ENCODE measurements at places on chromosomes 2 and 18.

- DNase-seq: no peak
These were observed 104.1 kb upstream of the KCTD1 start for GRCh38 chr18:26652501-26652900.

DNA sequence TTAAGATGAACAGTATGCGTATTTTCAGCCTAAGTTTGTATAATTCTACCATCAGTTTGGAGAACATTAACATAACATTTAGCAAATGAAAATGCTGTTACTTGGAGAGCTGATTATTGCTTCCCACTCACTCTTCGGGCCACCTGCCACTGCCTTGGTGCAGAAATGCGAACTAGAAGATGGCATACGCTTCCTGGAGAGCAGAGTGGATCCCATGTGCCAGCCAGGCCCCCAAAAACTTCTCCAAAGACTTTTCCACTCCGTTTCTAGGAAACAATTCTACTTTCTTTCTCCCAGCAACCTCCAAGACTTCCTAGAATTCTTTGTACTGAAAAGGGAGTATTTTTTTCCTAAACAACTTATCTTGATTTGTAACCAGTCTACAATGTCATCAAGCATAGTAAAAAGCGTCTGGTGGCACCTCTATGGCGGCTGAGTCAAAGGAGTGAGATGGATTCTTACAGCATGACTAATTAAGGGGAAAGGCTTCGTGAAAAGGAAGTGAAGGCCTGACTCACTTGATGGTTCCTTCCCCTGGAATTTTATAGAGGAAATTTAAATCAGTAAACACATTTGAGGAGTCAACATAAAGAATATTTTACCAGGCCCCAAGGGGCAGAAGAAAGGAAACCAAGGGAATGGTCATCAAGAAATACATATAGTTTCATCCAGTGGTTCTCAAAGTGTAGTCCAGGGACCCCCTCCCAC, 36.6 kb downstream of the FEZ2 start:
- DNase-seq: no peak

- DNase-seq: no peak
These were observed at the start of gene ERBB4 for GRCh38 chr2:212538305-212539071. TSS of gene ERBB4 (minus strand) at chr2:212538802. CDS start at chr2:212538530, 272 bp downstream.

DNA sequence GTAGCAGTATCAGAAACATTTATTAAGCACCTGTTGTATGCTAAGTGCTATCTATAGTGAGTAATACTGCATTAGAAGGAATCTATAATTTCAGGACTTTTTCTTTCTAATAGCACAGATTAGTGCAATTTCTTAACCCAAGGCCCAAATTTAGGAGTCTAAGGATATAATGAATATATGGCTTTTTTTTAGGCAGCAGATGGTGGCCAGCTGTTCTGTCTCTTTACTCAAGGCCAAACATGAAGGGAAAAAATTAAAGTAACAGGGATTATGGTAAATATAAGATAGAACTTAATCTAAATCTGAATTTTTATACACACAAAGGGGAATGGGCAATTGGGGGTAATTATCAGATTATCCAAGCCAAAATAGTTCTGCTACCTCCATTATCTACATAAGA, 230.6 kb upstream of the SP5 start:
- DNase-seq: no peak

DNA sequence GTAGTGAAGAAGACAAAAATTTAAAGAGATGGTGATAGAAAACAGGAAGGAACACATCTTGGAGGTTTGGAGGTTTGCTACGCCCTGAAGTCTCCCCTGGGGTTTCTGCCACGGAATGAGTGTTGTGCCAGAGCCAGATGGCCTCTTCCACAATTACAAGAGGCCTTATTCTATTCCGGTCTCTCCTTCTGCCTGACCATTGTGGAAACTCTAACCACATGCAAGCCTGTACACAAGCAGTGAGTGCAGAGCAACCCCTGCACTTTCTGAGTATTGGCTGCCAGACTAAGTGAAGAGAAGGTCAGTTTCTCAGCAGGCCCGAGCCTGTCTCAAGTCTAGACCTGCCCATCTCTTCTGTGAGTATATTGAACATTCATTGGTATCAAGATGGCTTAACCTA, 22.7 kb upstream of the MYO1B start:
- DNase-seq: no peak

- no peak for DNase-seq
These were observed 191.7 kb upstream of the TWIST2 start for GRCh38 chr2:238655974-238656722.

DNA sequence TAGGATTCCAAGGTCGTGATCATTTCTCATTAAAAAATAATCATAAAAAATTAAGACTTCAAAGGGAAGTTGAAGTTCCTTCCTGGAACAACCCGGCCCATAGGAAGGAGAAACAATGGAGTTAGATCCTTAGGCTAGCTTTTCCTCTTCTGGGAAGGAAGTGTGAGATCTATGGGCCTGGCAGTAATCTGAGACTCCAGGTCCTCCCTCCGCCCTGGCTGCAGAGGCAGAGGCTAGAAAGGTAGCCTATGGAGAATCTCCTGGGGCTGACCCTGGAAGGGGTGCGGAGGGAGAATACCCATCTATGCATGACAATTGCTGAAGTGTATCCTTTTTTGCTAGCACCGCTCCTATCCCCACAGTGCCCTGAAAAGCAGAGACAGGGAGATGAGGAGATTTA, 37.9 kb downstream of the TRIB2 start:
- no peak for DNase-seq

DNA sequence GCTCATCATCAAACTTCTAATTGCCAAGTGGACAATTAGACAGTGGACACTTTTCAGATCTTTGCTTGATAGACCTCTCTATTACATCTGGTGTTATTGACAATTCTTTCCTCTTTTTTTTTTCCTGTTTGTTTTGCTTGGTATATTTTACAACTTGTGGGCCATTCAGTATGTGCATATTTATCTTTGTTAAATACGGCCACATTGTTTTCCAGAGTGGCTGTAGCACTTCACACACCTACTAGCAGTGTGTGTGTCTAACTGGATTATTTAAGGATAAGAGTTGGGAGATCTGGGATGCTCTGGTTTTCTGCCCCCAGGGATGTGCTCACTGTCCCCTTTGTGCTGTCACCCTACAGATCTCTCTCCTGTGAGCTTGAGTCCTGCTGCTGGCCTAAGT, 4.1 kb upstream of the SLC4A5 start:
- DNase-seq: no peak

GRCh38 chr2:206708286-206708685, 9.9 kb downstream of the DYTN start:
- DNase-seq: no peak

DNA sequence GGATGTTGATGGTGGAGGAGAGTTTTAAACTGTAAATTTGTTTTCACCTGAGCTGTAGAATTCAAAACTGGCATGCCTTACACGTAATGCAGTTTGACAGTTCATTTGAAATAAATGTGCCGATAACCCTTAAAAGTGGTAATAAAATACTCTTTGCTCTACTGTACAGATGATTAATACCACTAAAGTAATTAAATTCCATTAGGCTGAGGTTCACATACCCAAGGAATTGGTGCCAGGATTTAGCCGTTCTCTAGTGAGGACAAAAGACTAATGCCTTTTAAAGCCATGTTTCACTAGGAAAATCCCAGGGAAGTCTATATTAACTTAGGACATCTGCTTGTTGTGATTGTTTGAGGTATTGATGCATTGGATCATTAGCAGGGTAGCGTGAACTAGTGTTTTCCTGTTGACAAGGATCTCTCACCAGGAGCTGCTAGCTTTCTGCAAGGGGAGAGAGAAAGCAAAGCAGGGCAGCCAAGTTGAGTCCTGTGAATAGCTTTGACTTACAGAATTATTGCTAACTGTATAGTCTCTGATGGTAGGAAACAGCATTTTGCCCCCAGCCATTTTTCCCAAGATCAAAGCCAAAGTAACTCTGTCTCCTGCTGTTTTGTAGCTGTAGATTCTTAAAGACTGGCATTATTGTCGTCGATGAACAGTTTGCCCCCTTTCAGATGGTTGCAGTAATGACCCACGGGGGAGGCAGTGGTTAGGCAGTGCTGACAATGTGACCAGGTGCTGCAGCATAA, 280.9 kb upstream of the FANCL start:
- DNase-seq: no peak

DNA sequence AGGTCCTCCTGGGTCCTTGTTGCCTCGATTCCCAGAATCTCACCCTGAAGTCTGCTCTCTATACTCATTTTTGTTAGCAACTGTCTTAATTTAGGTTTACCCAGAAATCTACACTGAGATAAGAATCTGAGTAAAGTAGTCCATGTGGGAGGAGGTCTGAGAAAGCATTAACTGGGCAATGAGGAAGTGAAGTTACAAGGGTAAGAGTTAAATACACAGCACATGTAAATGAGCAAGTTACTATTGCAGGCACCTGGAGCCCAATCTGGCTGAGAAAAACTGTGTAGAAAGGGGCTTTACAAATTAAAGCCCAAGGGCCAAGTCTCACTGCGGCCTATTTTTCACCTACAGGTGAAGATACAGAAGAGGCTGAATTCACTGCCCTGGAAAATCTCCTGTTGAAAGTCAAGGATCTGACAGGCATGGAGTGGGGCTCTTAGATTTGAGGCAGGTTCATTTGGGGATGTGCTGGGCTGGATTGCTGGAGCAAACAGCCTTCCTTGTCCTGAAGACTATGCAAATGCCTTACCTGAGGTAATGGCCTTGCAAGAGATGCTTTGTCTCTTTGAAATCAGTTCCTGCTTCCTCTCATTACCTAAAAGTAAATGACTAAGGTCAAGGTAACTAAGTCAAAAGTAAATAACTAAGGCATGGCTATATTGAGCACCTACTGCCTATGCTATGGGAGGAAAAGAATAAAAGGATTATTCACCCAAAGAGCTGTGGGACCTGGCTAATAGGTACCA, 84.4 kb upstream of the DYNAP start:
- no peak for DNase-seq

DNA sequence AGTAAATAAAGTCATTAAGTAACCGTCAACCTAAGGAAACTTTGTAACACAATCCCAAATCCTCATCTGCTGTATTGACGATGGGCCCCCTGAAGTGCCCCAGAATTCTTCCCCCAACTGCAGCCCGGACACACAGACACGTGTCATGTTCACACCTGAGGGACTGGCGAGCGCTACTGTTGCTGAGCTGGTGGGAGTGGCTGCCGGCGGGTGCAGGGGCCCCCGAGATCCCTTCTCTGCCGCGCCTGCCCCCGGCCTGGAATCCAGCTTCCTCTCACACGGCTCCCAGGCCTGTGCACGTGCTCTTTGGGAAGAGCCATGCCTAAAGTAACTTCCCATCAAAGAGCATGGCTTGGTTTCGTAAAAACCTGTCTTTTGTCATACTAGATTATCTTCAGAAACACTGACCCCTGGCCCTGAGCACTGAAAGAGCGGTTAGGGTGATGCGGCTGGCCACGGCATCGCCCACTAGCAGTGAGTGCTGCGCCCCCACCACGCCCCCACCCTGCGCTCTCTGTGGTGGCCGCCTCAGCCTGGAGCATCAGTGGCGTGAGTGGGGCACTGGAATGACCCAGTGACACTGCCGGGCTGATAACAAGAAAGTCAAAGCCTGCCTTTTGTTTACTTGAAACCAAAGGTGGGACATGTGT, 56.0 kb downstream of the ADI1 start:
- DNase-seq: no peak

DNA sequence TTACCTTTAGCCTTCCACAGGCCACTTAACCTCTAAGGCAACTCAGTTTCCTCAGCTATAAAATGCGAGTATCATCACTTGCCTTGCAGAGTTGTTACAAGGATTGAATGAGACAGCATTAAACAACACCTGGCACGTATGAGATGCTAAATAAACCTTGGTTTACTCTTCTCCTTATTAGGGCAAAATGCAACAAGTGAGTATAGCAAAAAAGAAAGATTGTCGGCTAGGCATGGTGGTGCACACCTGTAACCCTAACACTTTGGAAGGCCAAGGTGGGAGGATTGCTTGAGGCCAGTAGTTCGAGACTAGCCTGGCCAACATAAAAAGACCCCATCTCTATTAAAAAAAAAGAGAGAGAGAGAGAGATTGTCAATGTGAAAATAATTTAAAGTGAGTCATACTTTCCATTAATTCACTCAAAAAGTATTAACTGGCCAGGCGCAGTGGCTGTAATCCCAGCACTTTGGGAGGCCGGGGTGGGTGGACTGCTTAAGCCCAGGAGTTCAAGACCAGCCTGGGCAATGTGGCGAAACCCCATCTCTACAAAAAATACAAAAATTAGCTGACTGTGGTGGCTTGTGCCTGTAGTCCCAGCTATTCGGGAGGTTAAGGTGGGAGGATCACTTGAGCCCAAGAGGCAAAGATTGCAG, 8.0 kb downstream of the ATAD2B start:
- no peak for DNase-seq

- no peak for DNase-seq
These were observed 17.5 kb upstream of the HPCAL1 start for GRCh38 chr2:10285191-10285555.

DNA sequence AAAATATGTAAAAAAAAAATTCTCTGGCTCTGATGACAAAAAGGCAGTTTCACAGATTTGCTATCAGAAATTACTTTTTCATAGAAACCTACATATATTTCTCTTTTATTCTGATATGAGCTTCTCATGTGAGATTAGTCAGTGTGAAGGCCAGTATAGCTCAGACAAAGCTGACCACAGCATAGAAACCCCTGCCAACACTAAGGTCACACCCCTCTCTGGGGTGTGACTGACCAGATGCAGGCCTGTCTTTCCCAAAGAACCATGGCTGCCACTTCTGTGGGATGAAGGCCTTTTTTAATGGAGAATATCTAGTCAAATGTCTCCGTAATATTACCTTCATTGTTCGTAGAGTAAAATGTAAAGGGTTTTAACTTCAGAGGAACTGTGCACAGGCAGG, 330.3 kb upstream of the KCNJ3 start:
- DNase-seq: no peak

DNA sequence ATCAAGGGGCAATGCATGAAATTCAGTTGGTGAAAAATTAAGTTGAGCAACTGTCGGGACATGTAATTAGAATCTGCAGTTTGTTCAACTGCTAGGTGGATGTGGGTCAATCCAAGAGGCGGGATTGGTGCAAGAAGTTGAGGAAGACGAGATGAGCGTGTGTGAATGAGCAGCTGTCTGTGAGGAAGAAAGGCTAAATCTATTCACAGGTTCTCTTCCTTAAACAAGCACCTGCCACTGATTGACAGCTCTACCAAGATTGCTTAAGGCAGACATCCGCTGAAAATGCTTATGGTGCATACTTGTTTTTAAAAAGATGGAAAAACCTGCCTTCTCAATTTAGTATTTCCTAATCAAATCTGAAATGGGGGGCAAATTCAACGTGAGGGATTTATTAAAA, 323.4 kb upstream of the THUMPD2 start:
- DNase-seq: no peak

GRCh38 chr2:138432971-138433370, 68.6 kb upstream of the SPOPL start:
- DNase-seq: no peak

DNA sequence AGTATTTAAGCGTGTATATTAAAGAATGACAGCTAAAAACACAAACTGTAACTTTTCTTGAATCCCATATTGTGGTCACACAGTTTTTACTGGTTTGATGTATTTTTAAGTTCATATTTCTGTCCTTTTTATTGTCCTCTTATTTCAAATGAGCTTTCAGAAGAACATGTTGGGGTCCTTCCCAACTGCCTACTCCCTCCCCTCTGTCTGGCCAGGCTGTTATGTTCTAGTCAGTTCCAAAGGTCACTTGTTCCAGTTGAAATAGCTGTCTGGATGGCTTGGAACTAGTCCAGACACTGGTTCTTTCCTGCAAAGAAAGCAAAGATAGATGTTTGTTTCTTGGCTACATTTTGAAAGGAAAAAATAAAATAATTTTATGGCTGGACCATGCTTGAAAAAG, 306.9 kb downstream of the GULP1 start:
- DNase-seq: no peak
